ENCODE measurements at places on chromosomes 12 and 14.

- DNase-seq: no peak
These were observed 427 bp upstream of the TMEM120B start for GRCh38 chr12:121712190-121712460.

- DNase-seq: no peak
These were observed 273.1 kb downstream of the DIO2 start for GRCh38 chr14:79938185-79938584.

DNA sequence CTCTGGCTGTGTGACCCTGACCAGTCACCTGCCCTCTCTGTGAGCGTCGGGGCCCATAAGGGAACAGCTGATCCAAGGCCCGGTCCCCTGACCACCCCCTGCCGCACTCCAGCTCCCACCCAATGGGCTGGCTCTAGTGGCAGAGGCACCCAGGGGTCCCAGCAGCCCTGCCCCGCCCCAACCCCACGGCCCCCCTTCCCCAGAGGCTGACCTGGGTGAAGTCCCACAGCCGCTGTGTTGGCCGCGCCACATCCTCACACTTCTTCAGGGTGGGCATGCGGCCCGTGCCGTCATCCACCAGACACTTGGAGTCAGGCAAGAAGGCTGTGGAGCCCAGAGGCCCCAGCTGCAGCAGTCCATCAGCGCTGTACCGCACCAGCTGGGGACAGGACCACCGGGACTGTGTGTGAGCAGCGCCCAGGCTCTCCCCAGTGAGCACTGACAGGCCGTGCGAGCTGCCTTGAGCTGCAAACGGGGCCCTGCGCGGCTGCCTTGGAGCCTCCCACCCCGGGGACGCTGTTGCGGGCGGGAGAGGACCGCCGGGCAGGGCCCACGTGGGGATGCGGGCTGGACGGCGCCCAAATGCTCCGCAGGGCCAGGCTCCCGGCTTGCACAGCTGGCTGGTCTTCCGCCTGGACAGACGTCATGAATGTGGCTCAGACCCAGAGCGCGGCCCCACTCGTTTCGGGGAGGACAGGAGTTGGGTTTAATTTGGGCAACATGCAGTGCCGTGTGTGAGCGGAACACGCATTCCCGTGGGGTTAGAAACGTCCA is 53.5 kb downstream of the NOC4L start:
- DNase-seq: no peak

- DNase-seq: no peak
These were observed 94.7 kb upstream of the GSC start for GRCh38 chr14:94864387-94865195.

DNA sequence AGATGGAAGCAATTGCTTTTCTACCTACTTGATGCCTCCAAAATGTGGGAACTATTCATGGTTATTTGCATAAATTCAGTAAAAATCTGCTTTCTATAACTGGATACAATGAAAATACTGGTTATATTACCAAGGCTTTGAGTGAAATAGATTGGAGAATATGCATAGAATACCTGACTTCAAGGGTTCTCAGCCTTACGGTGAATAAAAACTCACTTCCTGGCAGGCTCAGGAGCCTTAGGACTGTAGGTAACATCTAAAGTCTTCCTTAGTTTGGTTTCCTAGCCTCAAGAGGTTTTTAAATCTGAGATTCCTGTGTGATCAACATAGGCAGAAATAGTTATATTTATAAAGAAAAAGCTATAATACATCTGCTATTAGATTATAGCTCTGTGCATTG is 158.6 kb downstream of the SLC41A2 start:
- DNase-seq: no peak

GRCh38 chr14:60882219-60882618 is 98.7 kb downstream of the TRMT5 start:
- no peak for DNase-seq

DNA sequence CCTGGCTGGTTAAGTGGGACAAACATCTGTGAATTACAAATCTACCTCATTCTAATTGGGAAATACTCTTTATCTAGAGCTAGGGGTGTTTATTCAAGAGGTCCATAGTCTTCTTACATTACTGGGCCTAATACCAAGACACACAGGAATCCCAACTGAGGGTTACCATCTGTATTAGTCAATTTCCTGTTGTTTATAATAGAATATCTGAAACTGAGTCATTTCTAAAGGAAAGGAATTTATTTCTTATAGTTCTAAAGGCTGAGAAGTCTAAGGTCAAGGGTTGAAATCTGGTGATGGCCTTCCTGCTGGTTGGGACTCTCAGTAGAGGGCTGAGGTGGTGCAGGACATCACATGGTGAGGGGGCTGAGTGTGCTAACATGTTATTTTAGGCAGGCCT is 36.0 kb downstream of the RTRAF start:
- DNase-seq: no peak

DNA sequence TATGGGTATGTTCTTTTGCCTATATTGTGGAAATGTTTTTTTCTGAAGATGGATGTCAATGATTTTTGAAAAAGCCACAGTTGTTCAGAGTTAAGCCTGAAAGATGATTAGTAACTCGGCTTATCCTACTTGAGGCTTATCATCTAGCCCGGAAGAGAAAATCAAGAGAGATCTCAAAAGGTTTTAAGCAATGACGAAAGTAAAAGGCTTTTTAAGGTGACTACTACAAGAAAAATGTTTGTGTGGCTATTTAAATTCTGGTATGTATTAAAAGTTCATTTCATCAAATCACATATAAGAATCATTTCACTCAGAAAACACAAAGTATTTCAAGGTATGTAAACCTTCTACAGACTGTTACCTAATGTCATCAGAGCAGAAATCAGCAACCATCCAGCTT is 40.2 kb downstream of the HEATR5A start:
- no peak for DNase-seq

Measured in KG1 (cell line).